ENCODE measurements at places on chromosomes 2 and 18. TPM values are rescaled to one million over a fixed set of nuclear protein-coding genes. Genes with fewer than 3 reads are reported as not detected.

DNA sequence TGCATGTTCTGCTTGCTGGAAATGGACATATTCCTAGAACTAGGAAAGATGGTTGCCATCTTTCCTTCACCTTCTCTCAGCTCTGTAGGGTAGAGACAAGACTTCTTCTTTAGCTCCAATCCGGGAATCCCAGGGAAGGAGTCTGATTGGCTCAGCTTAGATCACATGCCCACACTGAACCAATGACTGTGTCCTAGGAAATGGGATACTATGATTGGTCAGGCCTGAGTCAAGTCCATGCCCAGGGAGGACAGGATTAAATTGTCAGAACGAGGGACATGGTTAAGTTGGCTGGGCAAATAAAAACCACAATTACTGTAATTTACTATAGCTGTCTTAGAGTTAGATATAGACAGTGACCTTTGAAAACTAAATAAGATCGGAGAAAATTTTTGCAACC, 31.4 kb downstream of the SEMA4F start:
- no peak for DNase-seq
- no peak overlapping the region for H3K27ac ChIP-seq
- H3K36me3 ChIP-seq = no peaks in the 10 kb centered on the region
- H3K4me3 ChIP-seq = no peak overlapping the region
- H3K4me1 ChIP-seq = no peaks in the 10 kb centered on the region

DNA sequence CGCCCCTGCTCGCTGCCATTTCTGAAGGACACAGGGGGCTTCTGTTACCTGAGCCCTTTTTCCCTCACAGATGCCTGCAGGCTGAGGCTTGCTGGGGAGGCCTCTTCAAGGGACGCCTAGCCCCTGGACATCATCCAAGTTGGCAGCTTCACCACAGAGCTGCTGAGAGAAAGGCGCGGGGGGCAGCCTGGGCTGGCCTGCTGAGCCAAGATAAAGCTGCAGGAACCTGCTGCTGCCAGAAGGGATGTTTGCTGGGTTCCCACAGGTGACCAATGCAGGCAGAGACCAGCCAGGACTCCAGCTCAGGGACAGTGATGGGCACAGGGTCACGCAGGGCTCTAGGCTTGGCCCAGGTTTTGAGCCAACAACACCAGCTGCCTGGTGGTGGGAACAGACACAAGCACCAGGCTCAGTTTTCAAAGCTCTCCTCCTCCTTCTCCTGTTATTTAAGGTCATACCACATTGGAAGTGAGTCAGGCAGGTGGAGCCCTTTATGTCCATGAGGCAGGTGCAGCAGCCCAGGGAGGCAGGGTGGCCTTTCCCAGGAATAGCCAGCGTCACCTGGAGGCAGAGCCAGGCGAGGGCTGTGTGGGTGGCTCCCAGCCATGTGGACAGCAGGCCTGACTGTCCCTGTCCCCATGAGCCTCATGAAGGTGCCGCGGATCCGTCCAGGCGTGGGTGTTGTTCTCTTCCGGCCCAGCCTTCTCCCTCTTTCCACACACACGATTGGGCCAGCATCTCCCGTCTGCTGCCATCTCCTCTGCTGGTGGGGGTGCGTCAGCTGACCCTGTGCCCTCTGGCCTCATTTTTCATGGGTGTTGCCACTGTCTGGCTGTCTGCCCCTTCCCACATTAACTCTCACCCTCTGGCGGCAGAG, 515.5 kb upstream of the MYT1L start:
- H3K27ac ChIP-seq = no peak overlapping the region
- no peaks in the 10 kb centered on the region for H3K36me3 ChIP-seq
- H3K4me1 ChIP-seq = no peaks in the 10 kb centered on the region
- DNase-seq = no peak

DNA sequence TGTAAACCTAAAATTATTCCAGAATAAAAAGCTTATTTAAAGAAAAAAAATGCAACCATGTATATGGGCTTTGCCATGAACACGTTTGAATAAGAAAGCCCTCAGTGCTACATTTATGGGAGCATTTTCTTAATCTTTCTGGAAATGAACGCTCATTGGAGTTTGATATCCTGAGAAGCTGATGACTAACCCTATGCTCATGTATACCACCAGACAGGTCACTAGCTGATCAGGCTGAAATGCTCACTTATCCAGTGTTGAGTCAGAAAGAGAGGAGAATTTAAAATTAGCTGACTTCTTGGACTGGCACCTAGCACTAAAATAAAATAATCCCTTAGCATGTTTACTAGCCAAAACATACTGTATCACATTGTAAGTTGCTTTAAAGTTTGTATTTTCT, 254.9 kb upstream of the SIX3 start:
- no peak overlapping the region for H3K27ac ChIP-seq
- H3K4me3 ChIP-seq = no peak overlapping the region
- no peaks in the 10 kb centered on the region for H3K4me1 ChIP-seq
- peak; percentile 69 for DNase-seq
- H3K36me3 ChIP-seq = no peaks in the 10 kb centered on the region

DNA sequence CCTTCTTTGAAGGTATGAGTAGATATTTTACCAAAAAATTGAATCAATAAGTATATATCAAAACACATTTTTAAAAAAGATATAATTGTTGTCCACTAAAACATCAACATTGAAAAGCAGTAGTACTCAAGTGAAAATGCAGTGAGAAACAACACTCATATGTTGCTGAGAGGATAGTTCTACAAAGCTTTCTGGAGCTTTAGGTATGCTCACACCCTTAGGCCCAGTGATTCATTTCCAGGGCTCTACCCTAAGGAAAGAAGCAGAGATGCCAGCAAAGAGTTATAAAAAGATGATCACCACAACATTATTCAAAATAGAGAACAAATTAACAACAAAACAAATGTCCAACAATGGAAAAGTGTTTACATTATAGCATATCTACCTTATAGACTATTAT, 197.3 kb upstream of the CCDC150 start:
- H3K4me1 ChIP-seq = no peaks in the 10 kb centered on the region
- no peak overlapping the region for H3K4me3 ChIP-seq
- no peaks in the 10 kb centered on the region for H3K36me3 ChIP-seq
- DNase-seq = peak; percentile 7
- no peaks in the 10 kb centered on the region for H3K27me3 ChIP-seq

GRCh38 chr2:108106731-108107130, 120.4 kb downstream of the SLC5A7 start:
- no peak overlapping the region for H3K27ac ChIP-seq
- H3K4me3 ChIP-seq = no peak overlapping the region
- DNase-seq = no peak
- no peaks in the 10 kb centered on the region for H3K4me1 ChIP-seq
- no peaks in the 10 kb centered on the region for H3K27me3 ChIP-seq
- no peaks in the 10 kb centered on the region for H3K36me3 ChIP-seq

- no peak for DNase-seq
- H3K27me3 ChIP-seq = no peaks in the 10 kb centered on the region
- no peak overlapping the region for H3K4me3 ChIP-seq
- H3K36me3 ChIP-seq = no peaks in the 10 kb centered on the region
- no peaks in the 10 kb centered on the region for H3K4me1 ChIP-seq
Observed at GRCh38 chr2:199042660-199043379, 414.9 kb downstream of the SATB2 start.

DNA sequence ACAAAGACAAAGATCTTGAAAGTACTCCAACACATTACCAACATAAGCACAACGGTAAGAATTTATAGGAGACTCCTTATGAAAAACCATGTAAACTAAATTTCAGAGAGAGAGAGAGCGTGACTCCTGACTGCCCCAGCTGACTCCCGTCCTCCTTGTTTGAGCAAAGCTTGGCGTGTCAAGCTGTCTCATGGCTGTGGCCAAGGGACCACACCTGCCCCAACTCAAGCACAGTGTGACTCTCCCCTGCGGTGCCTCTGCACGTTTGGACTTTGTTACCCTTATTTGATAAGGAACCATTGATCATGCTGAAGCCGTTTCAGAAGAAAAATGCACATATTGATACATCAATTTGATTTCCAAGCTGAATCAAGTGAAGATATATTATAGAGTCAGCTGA, 124.8 kb downstream of the COL6A3 start:
- H3K27ac ChIP-seq = peak overlapping the region; percentile 48
- no peak for DNase-seq
- H3K4me1 ChIP-seq = peaks cover 11% of the 10 kb centered on the region
- H3K27me3 ChIP-seq = no peaks in the 10 kb centered on the region
- no peaks in the 10 kb centered on the region for H3K36me3 ChIP-seq

GRCh38 chr2:197137231-197137630, 173.3 kb downstream of the ANKRD44 start:
- peaks cover 9% of the 10 kb centered on the region for H3K4me1 ChIP-seq
- no peak overlapping the region for H3K27ac ChIP-seq
- H3K27me3 ChIP-seq = no peaks in the 10 kb centered on the region
- no peak overlapping the region for H3K4me3 ChIP-seq
- DNase-seq = peak; percentile 77

GRCh38 chr2:226885769-226886435, 50.0 kb downstream of the RHBDD1 start:
- no peaks in the 10 kb centered on the region for H3K36me3 ChIP-seq
- DNase-seq = peak; percentile 17
- H3K27me3 ChIP-seq = no peaks in the 10 kb centered on the region
- peaks cover 4% of the 10 kb centered on the region for H3K4me1 ChIP-seq

- H3K4me1 ChIP-seq = peaks cover 5% of the 10 kb centered on the region
- H3K27ac ChIP-seq = no peak overlapping the region
- peaks cover 50% of the 10 kb centered on the region for H3K27me3 ChIP-seq
- no peak overlapping the region for H3K4me3 ChIP-seq
- no peaks in the 10 kb centered on the region for H3K36me3 ChIP-seq
Observed at GRCh38 chr2:231923010-231923344, 3.2 kb downstream of the NPPC start.

DNA sequence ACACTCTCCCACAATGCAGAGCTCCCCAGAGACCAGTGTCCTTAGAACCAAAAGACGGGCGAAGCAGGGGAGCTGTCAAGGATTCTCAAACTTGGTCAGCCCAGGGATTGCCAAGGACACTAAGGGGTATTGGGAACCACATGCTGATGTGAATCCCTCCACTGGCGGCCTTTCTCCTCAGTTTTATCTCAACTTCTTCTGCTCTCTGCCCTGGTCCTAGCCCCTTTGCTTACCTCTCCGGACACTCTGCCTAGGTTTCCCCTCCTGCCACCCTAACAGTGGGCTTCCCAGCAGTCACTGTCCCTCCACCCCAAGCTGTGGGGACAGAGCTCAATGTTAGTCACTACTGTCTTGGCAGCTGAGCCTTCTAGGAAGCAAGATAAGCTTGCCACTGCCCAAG, 61.1 kb downstream of the POLR1A start:
- H3K27me3 ChIP-seq = no peaks in the 10 kb centered on the region
- H3K36me3 ChIP-seq = peaks cover 76% of the 10 kb centered on the region
- H3K27ac ChIP-seq = no peak overlapping the region

DNA sequence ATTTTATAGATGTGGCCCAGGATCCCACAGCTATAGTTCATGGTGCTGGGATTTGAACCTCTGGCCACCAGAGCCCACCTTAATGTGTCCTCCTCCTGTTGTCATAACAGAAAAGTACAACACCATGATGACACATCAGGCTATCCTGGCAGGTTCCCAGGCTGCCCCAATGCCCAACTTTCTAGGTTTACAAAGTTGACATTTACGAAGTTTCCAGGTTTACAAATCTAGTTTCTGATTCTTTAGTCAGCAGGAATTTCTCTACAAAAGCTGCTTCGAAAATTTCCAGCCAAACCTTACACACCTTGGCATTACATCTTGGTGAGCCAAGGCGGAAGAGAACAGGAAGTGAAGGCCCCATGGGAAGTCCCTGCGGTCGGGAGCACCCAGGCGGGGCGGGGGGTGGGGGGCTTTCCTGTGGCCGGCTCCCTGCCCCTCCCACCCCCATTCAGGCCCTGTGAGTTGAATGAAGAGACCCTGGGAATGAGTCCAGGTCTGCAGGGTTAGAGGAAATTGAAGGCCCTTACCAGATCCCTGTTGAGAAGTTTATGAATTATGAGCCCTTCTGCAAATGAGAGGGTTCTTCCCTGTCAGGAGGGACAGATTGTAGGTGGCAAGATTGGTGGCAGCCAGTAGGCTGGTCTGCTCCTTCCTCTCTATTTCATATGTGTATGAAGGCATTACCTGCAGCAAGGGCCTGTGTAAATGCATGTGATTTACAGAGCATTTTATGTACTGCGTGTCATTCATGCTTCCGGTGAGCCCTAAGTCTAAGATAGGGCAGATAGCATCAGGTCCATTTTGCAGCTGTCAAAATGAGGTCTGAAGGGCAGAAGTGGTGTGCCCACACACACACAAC, 11.1 kb upstream of the IL1RN start:
- DNase-seq = no peak
- peaks cover 10% of the 10 kb centered on the region for H3K27me3 ChIP-seq
- H3K27ac ChIP-seq = no peak overlapping the region
- no peaks in the 10 kb centered on the region for H3K36me3 ChIP-seq
- no peaks in the 10 kb centered on the region for H3K4me1 ChIP-seq

GRCh38 chr2:35973132-35973736, 382.3 kb upstream of the CRIM1 start:
- no peak overlapping the region for H3K4me3 ChIP-seq
- no peaks in the 10 kb centered on the region for H3K36me3 ChIP-seq
- H3K27me3 ChIP-seq = no peaks in the 10 kb centered on the region
- H3K27ac ChIP-seq = no peak overlapping the region

DNA sequence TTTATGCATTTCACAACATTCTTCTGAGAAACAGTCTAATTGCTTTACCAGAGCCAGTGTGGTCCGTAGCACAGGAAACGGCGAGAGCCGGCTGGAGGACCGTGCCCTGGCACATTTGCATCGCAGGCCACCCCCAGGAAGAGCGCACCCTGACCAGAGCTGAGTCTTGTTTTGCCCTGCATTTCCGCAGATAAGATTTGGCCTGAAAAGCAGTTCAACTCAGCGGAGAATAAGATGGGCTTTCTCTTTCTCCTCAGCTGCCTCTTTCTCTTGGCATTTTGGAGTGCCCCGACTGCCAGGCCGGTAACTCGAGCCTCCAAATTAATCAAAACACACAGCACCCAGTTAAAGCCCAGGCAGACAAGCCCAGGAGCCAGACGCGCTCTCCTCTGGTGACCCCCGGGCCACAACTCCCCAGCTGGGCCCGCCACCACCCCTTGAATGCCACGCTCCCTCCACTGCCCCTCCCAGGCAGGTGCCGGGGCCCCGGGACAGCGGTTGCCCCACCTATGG, 464 bp downstream of the COL4A4 start:
- no peak overlapping the region for H3K4me3 ChIP-seq
- no peak for DNase-seq
- H3K4me1 ChIP-seq = no peaks in the 10 kb centered on the region
- H3K27ac ChIP-seq = no peak overlapping the region
- peaks cover 29% of the 10 kb centered on the region for H3K27me3 ChIP-seq

- H3K36me3 ChIP-seq = no peaks in the 10 kb centered on the region
- peaks cover 9% of the 10 kb centered on the region for H3K4me1 ChIP-seq
- DNase-seq = no peak
- no peak overlapping the region for H3K27ac ChIP-seq
Observed at GRCh38 chr2:20524412-20525040, 77.7 kb downstream of the RHOB start.

- DNase-seq = peak; percentile 92
- H3K36me3 ChIP-seq = no peaks in the 10 kb centered on the region
- H3K4me1 ChIP-seq = peaks cover 4% of the 10 kb centered on the region
- peak overlapping the region; percentile 67 for H3K27ac ChIP-seq
- H3K4me3 ChIP-seq = peak overlapping the region; percentile 8
Observed at GRCh38 chr2:25617948-25618646, 55.3 kb downstream of the DTNB start.

AFF3 gene
- 13.9 TPM for total RNA-seq

MAP3K19 gene
- total RNA-seq = not detected

DYNAP gene
- total RNA-seq = not detected

C1QL2 gene
- not detected for total RNA-seq

BCL11A gene
- 1.7 TPM for total RNA-seq

DUSP2 gene
- 1.8 TPM for total RNA-seq

WDCP gene
- 18.6 TPM for total RNA-seq

Measured in IMR-90 (cell line).